ENCODE measurements at places on chromosomes 5 and 9.
A peak's percentile ranks its signal among the peaks of the same experiment; 100 is the strongest.

DNA sequence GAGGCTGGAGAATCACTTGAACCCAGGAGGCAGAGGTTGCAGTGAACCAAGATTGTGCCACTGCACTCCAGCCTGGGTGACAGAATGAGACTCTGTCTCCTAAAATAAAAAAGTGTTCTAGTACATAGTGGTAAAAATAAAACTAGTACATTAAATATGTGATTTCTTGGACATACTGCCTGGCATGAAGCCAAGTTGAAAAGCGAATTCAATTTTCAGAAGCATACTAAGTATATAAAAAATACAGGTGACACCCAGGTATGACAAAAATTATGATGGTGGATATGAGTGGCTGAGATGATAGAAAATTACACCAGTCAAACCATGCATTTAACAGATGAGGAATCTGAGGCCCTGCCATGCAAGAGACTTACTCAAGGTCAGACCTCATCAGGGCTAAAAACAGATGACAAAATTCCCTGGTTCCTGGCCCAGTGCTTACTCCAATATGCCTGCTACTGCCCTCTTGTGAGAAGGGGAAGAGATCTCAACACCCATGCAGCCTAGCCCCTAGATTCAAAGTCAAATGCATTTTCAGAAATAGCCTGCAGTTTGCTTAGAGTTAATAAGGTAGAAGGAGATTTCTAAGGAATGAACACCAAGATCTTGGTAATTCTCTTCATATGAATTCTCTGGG lies 46.6 kb upstream of the GNPDA1 start:
- no peak for DNase-seq

DNA sequence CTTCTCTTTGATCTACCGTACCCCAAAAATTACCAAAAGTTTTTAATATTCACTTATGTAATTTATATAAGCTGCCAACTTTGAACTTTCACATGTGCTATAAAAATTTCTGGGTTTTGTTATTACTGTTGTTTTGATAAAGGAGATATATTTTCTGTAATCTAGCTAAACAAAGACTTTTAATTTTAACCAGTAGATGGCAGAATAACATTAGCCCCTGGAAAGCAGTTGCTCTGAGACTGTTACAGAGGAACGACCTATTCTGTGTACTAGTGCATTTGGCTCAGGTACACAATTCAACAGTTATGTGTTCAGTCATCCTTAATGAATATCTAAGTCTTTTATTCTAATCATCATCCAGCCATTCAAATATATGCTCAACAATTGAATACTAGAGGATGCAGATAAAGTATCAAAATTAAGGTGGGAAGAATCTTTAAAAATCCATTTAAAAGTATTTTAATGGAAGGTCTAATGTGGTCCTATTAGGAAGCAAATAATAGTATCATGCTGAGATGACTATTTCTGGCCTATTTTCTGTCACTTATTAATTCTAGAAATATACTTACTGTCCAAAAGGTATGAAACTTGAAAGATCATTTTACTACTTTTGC lies 8.6 kb downstream of the KLHL9 start:
- DNase-seq, result no peak

GRCh38 chr9:120677965-120678364 lies 36.3 kb downstream of the MEGF9 start:
- no peak for DNase-seq

DNA sequence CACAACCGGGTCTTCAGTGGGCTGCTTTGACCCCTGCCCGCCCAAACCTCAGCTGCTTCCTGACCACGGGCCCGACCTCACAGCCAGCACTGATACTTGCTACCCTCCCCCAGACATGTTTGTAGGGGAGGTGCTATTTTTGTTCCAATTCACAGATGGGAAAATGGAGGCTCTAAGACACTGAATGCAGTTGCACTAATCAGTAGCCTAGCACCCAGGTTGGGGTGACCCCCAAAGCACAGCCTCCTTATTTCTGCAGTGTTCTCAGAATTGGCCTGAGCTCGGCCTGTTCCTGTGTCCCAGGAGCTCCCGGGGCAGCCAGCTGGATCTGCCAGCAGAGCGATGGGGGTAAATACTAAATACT lies 22.6 kb downstream of the LAMC3 start:
- DNase-seq, result no peak

DNA sequence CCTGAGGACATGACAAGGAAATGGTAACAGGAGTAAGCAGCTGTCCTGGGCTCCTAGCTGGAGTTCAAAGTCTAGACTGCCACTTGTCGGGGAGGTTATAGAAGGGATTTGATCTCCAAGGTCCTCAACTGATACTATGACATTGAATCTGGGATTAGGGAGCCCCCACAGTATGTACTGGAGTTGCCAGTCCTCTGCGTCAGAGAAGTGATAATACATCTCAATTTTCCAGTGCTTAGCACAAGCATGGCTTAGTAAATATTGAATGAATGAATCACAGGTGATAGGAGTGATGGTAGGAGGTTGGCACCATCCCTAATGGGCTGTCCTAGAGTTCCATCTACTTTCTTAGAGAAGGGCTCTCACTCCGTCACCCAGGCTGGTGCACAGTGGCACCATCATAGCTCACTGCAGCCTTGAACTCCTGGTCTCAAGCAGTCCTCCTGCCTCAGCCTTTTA lies 6.2 kb upstream of the TPM2 start:
- no peak for DNase-seq

DNA sequence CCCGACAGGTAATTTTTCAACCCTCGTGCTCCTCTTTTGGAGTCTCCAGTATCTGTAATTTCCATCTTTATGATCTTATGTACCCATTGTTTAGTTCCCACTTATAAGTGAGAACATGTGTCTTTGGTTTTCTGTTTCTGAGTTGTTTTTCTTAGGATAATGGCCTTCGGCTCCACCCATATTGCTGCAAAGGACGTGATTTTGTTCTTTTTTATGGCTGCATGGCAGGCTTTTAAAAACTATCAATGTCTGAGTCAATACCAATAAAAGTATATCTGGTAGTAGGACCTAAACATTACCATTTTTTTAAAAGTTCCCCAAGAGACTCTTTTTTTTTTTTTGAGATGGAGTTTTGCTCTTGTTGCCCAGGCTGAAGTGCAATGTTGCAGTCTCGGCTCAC lies 3.9 kb upstream of the SLC26A2 start:
- DNase-seq, result no peak

- no peak for DNase-seq
These were observed 506 bp downstream of the ZBTB6 start for GRCh38 chr9:122912671-122912963.

GRCh38 chr5:154447089-154447725 lies 1.4 kb downstream of the SAP30L start:
- no peak for DNase-seq

GRCh38 chr9:135281791-135282737 lies 194.6 kb downstream of the OLFM1 start:
- DNase-seq, result peak; percentile 76

- DNase-seq, result no peak
These were observed 4.4 kb downstream of the SPRY4 start for GRCh38 chr5:142320430-142320738.

- DNase-seq, result no peak
These were observed 48.8 kb downstream of the HSD17B3 start for GRCh38 chr9:96253059-96253696.

DNA sequence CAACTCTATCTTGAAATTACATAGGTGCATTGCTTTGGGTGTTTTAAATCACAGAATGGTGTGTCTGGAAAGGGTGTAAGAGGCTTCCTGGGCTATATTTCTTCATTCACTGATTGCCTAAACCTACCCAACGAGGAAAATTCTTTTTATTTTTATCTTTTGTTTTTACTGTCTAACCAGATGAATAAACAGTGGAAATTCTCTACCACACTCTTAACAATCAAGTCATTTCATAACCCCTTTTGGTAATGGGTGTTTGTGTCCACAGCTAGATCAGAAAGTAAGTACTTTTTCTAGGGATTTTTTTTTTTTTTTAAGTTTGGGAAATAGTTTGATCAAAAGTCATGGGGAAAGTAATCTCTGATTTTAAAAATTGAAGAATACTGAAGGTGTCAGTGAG lies 27.6 kb upstream of the C5orf47 start:
- DNase-seq, result no peak

- no peak for DNase-seq
These were observed 54.4 kb downstream of the ALDH7A1 start for GRCh38 chr5:126540631-126541030.

GRCh38 chr9:88178641-88179040 lies 40.4 kb upstream of the SPATA31C2 start:
- no peak for DNase-seq

DNA sequence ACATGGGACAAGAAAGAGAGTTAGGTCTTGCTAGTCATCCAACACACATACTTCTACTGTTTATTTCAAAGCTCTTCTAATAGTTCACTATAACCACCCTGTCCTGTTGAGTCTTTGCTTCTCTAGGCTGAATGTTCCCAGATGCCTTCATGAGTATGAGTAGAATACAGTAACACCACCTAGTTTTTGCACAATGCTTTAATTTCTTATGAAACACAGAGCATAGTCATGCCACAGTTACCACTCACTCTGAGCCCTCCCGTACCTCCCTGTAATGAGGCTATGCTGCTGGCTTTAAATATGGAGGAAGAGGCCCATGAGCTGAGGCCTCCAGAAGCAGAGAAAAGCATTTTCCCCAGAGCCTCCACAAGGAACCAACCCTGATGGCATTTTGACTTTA lies 75.0 kb upstream of the SLC1A3 start:
- no peak for DNase-seq

DNA sequence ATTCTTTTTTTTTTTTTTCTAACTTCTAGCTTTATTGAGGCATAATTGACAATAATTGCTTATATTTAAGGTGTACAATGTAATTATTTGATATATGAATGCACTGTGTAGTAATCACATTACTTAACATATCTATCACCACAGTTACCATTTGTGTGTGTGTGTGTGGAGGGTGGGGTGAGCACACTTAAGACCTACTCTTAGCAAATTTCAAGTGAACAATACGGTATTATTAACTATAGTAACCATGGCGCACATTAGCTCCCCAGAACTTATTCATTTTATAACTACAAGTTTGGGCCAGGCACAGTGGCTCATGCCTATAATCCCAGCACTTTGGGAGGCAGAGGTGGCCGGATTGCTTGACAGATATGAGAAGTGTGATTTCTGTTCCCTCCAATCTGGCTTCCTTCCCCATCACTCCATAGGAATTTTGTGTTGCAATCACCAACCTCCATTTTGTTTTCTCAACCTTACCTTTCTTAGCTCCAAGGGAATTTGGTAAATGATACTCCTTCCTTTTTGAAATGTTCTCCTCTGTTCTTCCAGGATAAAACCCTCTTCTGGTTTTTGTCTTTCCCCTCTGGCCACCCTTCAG lies 14.9 kb downstream of the TXN start:
- no peak for DNase-seq

DNA sequence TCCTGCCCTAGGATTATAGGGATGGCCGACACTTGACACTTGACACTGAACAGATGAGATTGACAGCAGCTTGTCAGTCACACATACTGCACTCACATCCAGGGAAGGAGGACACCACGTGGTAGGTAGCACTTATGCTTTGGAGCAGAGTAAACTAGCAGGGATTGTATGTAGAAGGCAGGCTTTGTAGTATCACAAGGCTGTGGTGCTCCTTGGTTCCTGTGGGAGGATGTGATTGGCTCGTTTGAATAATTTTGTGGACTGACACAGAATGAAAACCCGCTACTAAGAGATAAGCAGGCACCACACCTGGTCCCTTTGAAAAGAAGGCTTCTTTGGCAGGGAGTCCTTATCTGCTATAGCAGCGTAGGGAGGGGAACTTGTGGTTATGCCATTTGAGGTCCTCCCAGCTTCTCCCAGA lies 63.6 kb upstream of the IL12B start:
- DNase-seq, result no peak

- no peak for DNase-seq
These were observed 15.5 kb downstream of the CARD19 start for GRCh38 chr9:93111371-93112115.

DNA sequence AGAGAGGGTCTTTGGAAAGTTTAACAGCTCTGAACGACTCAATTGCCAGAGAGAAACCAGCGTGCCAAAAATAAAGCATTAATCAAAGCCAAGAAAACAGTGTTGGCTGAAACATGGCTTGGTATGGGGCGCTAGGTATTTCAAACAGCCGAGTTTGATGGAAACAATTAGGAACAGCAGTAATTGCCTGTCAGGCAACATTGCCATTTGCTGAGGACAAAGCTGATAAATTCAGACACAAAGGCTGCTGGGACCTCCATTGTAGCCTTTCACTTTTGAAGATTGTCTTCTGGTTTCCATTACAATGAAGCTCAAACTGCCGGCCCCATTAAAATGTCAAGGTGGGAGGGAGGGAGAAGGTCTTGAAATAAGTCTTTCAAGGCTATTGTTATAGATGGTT lies 125.4 kb upstream of the SPDL1 start:
- no peak for DNase-seq

DNA sequence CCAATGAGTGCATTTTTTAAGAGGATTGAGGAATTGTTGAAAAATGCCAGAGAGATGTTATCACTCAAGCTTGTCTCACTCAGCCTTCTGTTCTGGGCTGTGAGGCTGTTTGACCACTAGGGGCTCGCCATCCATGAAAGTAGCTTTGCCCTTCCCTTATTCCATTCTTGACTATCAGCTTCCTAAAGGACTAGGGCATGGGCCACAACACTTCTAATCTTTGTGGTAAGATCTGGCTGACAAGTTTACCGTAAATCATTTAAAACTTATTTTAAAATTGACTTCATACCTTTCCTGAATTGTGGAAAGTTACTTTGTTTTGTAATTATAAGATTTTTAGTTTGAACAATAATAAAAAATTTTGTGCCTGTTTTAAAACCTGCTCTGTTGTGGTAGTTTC lies 49.5 kb downstream of the TJP2 start:
- DNase-seq, result no peak

DNA sequence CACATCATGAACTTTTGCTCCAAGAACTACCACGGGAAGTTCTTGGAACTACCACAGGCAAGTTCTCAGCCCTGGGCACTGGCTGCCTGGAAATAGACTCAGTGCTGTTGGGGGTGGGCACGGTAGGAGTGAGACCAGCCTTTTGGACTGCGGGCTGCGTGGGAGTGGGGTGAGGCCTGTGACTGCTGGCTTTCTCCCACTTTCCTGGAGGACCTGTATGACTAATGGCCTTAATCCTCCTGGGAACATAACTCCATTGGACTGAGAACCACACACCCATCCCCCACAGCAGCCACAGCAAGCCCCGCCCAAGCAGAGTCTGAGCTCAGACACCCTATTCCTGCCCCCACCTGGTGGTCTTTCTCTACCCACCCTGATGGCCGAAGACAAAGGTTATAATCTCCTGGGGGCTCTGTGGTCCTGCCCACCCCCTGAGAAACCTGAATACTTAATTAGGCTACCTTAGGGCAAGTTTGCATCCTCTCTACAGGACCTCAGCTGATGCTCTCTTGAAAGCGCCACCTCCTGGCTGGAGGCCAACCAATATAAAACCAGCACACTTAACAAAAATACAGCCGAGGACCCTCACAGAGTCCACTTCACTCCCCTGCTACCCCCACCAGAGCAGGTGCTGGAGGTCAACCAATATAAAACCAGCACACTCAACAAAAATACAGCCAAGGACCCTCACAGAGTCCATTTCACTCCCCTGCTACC lies 112.6 kb downstream of the CACNA1B start:
- no peak for DNase-seq

- peak; percentile 94 for DNase-seq
These were observed 9.7 kb upstream of the SLC25A51 start for GRCh38 chr9:37913480-37914153.

All from mesothelial cell of epicardium (in vitro differentiated cells).